MG63 (cell line): ENCODE measurements at places on chromosomes 11 and 22.

DNA sequence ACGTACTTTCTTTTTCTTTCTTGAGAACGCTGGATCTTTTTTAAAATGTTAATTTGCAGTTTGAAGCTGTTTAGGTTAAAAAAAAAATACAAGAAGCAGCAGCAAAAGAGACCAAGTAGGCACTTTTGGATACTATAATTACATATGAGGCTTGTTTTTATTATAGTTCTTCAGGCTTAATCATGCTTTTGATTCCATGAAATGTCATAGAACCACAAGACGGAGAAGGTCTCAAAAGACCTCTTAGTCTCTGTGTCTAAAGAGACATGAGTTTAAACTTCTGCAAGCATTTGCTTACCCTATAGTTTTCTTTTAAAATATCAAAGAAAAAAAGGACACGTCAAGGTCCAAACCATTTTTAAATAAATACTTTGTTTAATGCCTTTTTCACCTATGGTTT is 18.8 kb upstream of the MMP20 start:
- DNase-seq = no peak

DNA sequence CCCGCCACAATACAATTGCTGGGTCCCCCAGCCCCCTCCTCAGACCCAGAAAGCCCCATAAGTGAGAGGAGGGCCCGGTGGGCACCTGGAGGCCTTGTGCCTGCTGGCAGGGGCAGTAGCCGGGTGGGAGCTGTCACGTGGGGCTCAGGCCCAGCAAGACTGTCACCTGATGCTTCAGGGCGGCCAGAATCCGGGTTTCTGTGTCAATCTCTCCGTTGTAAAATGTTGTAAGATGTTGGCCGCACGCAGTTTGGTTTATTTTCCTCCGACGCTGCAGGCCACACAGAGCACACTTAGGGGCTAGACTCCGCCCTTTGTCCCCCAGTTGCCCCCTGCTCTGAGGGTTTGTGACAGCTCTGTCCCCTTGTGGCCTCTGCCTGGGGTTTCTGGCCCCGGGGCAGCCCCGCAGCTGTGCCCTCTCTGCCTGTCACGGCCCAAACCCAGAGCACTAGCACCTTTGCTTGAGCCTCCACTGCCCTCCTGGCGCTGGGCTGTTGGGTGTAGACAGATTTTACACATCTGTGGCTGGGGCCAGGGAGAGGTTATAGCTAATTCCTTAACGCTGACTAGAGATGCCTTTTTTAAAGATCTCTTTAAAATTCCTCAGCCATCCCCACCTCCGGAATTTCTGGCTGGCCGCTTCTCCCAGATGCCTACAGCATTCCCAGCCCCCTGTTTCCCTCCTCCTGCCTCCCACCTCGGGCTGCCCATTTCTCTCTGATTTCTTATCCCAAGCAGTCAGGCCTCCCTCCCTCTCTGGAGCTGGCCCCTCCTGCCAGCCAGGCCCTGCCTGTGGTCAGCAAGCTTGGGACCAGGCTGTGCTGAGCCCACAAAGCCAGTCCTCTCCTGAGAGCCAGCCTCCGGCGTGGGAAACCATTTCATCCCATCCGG is 3.2 kb upstream of the PRR5 start:
- DNase-seq = peak; percentile 89

GRCh38 chr22:25572708-25573171 is 8.3 kb downstream of the GRK3 start:
- no peak for DNase-seq

DNA sequence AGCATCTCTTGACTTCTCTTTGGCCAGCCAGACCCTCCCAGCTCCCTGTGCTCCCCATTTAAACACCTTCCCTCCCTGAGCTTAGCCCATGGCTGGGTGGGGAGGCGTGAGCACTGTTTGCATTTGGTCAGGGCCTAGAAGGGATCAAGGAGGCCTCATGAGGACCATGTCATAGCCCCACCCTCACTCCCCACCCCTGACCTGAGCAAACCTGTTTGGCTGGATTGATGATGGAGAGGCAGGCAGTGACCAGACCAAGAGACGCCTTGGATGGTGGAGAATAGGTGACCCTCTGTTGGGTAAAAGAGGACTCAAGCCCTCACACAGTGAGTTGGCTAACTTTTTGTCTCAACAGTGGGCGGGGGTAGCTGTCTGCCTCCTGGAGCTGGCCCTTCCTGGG is 49.9 kb downstream of the ST3GAL4 start:
- no peak for DNase-seq

DNA sequence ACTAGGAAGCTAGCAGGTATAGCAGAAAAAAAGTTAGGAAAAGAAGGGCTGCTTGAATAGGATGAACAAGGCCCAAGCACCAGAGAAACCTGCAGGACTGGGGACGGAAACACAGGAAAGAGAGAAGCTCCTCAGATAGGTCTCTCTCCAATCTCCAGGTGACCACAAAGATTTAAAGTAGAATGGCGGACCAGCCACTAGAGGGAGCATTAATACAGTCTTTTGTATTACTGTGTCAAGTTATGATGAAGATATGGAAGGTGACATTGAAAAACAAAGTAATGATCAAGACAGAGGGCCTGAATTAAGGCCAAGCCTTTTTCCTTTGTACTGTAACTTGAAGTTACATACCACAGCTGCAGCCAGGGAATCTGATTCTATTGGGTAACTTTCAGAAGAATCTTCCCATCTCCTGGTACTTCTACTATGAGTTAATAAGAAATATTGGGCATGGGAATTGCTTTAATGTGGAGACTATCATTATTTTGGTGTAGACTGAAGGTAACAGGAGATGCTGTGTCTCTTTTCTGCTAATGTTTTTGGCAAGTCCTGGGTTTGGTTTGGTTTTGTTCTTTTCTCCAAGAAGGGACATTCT is 33.8 kb downstream of the OR2AG2 start:
- DNase-seq = peak; percentile 10

- DNase-seq = no peak
These were observed 18.2 kb upstream of the CCDC34 start for GRCh38 chr11:27381238-27381666.

GRCh38 chr22:38315823-38316363 is 1.3 kb downstream of the CSNK1E start:
- no peak for DNase-seq

GRCh38 chr22:32776802-32777201 is 24.7 kb upstream of the TIMP3 start:
- no peak for DNase-seq

DNA sequence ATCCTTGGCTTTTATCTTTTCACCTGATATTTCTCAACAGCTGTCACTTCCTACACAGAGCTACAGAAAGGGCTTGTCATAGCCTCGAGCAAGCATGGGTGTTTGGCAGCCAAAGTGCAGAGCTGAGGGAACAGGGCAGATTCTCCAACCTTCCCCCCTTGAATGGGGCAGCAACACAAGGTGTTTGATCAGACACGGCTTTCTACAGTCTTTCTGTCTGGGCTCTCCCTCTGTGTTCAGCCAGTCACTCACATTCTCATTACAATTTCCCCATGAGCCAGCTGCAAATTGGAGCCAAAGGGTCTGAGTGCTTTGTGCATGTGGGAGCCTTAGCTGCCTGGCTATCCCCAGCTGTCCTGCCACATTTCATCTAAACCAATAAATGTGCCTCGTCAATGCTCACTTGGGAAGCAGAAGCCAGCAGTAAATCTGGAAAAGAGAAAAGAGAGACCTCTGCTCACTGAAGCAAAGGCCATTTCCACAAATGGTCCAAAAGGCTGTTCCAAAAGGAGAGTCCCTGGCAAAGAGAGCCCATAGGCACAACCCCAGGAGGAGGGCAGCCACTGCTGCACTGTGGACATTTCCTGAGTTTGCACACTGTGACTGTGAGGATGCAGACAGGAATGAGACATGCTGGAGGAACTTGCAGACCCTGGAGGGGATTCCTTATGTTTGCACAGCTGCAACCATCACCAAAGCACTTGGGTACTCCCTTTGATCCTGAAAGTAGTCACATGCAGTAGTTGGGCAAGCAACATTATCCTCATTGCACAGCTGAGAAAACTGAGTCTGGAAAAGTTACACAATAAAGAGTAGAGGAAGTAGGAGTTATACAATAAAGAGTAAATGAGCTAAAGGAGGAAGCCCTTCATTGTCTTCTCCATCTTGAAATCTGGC is 186.8 kb downstream of the FAM181B start:
- DNase-seq = no peak

DNA sequence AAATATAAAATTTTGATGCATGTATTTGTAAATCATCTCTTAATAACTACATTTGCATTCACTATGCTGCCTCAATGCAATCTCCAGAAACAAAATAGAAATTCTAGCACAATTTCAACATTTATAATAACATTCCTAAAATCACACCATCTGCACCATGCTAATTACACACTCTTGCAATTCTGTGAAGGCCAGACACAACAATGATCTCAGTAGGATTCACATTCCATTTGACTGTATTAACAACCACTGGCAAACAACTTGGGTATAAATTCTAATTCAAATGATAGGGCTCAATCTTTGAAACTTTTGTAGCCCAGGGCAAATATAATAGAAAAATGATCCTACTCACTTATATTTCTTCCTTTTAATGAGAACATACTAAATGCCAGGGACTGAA is 25.9 kb downstream of the RAB6A start:
- no peak for DNase-seq

- DNase-seq = peak; percentile 72
These were observed 54.6 kb upstream of the SC5D start for GRCh38 chr11:121237686-121238658.

- DNase-seq = no peak
These were observed 12.9 kb downstream of the FCHSD2 start for GRCh38 chr11:73129198-73129597.

DNA sequence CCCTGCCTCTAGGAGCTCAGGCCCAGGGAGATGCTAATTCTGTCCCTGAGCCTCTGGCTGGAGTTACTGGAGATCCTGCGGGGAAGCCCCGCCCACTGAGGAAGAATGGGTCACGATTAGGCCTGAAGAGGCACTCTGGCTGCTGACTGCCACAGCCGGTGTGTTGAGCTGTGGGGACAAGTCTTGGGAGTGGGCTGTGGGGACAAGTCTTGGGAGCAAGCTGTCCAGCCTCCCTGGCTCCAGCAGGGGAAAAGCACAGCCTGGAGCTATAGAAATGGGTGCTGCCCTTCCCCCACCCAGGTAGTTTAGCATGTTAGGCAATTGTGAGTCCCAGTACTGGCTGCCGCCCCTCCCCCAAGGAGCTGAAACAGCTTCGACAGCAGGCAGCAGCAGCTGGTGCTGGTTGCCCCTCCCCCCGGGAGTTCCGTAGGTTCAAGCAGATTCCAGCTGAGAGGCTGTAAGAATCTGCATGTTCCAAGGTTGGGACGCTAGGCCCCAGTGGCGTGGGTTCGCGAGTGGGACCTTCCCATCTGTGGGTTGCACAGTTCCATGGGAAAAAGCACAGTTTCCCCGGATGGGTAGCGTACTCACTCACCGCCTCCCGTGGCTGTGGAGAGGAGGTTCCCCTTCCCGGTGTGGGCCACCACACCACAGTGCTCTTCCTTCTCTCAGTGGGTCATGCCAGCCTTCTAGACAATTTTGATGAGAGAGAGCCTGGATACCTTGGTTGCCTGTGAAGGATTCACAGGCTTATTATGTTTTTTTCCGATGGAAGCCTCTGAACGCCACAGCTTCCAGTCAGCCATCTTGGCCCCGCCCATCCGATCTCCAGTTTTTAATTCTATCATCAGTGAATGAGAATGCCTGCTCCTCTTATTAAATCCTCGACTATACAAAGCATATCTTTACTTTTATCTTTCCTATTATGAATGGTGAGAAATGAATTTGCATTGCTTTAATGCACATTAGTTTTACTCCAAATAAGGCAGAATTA is 61.5 kb downstream of the MSANTD4 start:
- DNase-seq = no peak

DNA sequence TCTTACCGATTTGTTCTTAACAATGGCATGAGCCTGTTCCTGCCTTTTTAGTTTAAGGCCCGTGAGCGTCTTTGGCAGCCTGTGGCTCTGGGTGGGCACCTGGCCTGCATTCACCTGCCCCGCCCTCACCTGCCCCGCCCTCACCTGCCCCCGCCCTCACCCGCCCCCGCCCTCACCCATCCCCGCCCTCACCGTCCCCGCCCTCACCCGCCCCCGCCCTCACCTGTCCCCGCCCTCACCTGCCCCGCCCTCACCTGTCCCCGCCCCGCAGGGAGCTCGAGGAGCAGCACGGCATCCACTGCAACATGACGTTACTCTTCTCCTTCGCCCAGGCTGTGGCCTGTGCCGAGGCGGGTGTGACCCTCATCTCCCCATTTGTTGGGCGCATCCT is 14.2 kb downstream of the GATD1 start:
- no peak for DNase-seq

- DNase-seq = no peak
These were observed 6.3 kb downstream of the TMEM121B start for GRCh38 chr22:17114898-17115235.

GRCh38 chr11:128235426-128235825 is 351.9 kb downstream of the ETS1 start:
- DNase-seq = no peak

GRCh38 chr11:27467181-27467913 is 5.2 kb downstream of the LGR4 start:
- no peak for DNase-seq

- no peak for DNase-seq
These were observed 166.9 kb downstream of the NAV2 start for GRCh38 chr11:19879307-19880087.

DNA sequence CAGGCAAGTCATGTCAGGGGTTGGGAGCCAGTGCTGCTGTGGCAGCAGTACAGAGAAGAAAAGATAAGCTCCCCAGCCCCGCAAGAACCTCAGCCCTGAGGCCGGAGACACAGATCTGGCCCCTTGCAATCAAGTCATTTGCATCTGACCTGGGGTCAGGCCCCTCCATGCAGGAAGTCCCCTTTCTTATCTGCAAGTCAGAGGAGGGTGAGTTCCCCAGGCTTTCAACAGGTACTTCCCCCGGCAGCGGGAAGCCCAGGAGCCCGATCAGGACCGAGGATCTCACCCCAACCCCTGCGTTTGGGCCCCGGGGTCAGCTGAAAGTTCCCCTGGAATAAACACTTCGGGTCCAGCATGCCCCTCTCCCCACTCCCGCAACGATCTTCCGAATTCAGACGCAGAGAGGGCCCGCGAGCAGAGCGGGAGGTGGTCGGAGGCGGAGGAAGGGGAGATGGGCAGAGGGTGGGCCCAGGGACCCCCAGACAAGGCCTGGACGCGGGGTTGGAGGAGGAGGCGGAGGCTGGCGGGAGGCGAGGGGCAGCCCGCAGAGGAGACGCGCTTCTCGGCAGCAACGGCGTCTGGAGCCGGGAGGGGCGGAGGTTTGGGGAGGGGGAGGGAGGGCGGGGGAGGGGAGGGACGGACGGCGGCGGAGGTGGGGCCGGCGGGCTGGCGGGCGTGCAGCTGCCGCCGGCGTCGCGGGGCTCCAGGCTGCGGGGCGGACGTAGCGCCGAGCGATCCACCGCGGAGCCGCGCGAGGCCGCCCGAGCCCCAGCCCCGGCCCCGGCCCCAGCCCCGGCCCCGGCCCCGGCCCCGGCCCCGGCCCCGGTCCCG is at the start of gene TSPAN18:
TSS of gene TSPAN18 (plus strand) at position 680 of the 831 bp plus-strand sequence. CDS start 179,455 bp downstream, outside the sequence.
- DNase-seq = no peak

- DNase-seq = no peak
These were observed 134.8 kb upstream of the DDI1 start for GRCh38 chr11:103901656-103902055.

GRCh38 chr22:32827049-32827602 is 25.6 kb downstream of the TIMP3 start:
- DNase-seq = no peak
